ENCODE measurements at places on chromosomes 2 and 18.
A peak's percentile ranks its signal among the peaks of the same experiment; 100 is the strongest.

DNA sequence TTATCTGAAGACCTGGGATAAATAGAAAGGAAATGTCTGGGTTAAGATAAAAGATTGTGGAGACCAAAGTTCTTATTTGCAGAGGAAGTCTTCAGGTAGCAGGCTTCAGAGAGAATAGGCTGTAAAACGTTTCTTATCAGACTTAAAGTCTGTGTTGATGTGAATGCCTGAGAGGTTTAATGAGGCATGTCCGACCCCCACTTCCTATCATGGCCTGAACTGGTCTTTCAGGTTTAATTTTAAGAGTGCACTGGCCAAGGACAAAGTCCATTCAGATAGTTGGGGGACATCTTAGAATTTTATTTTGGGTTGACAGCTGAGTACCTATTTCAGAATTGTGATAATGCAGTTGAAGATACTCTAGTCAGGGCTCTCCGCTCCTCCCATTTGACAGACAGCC is 92.1 kb downstream of the ATL2 start:
- no peak for DNase-seq

- DNase-seq = no peak
Observed at GRCh38 chr2:19829672-19830071, 72.1 kb downstream of the TTC32 start.

- DNase-seq = no peak
Observed at GRCh38 chr2:41393621-41394020, 654.2 kb upstream of the PKDCC start.

DNA sequence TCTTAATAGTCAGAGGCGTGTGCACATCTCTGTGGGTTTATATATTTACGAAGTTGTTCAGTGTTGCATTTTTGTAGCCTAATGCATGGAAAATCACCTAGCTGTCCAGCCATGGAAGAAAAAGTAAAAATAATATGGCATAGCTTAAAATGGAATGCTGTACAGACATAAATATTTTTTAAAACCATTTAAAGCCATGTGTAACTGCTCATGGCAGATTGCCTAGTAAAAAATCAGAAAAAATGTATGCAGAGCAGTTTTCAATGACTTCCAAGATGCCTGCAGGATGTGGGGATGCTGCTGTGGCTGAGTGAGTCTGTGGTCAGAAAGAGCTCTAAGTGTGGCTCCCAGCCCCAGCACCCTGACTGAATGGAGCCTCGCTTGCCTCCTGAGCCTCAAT is 64.8 kb upstream of the ALKAL2 start:
- no peak for DNase-seq

DNA sequence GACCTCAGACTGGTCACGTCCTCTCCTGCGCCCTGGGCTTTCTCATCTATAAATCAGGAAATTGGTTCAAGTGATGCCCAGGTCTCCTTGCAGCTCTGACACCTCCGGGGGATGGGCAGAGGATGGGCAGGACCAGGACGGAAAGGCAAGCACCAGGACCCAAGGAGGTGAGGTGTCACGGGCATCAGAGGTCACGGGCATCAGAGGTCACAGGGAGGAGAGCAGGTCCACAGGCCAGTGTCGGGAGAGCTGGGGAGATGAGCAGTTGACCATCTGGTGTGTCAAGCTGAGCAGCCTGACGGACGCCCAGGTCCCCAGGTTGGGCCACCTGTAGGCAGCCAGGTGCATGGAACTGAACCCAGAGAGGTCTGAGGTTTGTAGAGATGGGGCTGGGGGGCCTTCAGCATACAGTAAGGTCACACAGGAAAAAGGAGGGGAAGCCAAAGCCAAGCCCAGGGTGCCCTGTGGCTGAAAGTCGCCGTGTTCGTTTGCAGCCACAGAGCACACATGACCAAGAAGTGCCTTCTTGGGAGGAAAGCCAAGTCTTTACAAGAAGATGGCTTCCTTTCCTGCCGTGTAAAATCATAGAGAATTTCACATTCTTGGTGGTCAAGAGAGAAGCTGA is 240.4 kb downstream of the ATAD2B start:
- DNase-seq = no peak

DNA sequence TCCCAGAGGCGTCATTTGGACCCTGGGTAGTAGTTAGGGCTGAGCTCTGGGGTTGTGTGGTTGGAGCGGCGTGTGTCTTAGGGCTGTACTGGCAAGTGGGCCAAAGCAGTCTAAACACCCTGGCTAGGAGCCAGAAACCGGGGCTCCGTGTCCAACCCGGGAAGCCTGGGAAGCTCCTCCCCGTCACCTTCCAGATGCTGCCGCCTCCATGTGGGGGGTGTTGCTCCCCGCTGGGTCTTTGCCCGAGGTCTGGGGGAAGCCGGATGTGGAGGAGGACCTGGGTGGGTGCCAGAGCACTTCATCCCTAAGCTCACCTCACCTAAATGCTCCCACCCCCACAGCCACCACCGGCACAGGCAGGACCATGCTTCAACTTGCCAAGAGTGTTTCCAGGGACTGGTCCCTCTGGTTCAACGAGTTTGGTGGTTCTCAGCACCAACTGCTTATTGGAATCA is 25.4 kb downstream of the TET3 start:
- DNase-seq = peak; percentile 69

GRCh38 chr18:70432804-70433400 is 144.1 kb downstream of the SOCS6 start:
- no peak for DNase-seq

- DNase-seq = no peak
Observed at GRCh38 chr18:10892786-10893185, 256.6 kb downstream of the PIEZO2 start.

- no peak for DNase-seq
Observed at GRCh38 chr2:40240070-40240469, 211.8 kb downstream of the SLC8A1 start.

- no peak for DNase-seq
Observed at GRCh38 chr2:241248289-241248688, 59.8 kb downstream of the ANO7 start.

GRCh38 chr2:151156431-151156830 is 105.2 kb downstream of the RBM43 start:
- no peak for DNase-seq

DNA sequence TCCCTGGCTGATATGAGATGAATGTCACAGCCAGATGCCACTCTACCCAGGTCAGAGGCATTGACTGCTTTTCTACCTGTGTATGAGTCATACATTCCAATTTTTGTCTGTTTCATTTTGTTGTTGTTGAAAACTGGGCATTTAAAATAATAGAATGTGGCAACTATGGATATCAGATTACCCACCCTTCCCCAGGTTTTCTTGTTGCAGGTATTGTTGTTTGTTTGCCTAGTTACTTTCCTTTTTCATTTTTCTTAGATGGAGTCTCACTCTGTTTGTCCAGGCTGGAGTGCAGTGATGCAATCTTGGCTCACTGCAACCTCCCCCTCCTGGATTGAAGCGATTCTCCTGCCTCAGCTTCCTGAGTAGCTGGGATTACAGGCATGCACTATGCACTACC is 70.2 kb downstream of the LRRC30 start:
- DNase-seq = no peak
